Adipocyte (in vitro differentiated cells): ENCODE measurements at places on chromosomes 11 and 22.

DNA sequence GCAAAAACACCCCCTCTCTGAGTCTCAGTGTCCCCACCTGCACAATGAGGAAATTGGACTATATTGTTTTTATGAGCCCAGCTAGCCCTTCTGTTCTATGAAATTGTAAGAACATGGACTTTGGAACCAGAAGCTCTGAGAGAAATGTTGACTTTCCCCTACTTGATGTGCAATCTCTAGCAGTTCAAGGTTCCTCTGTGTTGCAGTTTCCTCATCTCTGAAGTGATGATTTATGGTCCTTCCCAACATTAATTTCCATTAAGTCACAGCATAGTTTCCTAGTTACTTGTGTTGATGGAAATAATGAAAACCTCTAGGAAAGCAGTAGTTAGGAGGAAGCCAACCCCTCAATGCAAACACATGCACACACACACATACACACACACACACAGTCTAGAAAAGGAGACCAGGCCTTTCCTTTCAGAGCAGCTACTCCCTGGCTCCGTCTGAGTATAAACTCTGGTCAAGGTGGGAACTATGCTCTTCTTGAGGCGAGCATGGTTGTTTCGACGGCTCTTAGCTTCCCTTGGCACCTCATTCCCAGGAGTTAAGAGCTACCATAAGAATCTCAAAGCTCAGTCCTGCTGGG, 518.4 kb downstream of the SOX6 start:
- DNase-seq, result no peak

DNA sequence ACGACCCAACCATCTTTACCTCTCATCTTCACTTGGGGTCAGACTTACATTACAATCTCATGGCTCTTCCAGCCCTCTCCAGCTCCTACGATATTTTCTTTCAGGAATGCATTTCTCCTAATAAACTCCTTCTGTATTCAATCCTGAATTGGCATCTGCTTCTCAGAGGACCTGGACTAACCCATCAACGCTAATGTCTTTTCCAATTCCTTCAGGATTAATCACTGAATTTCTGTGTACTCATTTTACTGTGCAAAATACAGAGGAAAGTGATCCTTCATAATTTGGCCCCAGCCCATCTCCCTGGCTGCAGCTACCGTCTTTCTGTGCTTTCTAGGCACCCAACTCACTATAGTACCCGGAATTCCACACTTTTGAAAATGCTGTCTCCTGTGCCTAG, 239.2 kb downstream of the METTL15 start:
- DNase-seq, result no peak

GRCh38 chr11:115657586-115657985, 153.4 kb upstream of the CADM1 start:
- no peak for DNase-seq

GRCh38 chr11:132005887-132006286, 635.5 kb downstream of the NTM start:
- DNase-seq, result no peak

GRCh38 chr11:114315749-114316368, 19.7 kb downstream of the NNMT start:
- no peak for DNase-seq

DNA sequence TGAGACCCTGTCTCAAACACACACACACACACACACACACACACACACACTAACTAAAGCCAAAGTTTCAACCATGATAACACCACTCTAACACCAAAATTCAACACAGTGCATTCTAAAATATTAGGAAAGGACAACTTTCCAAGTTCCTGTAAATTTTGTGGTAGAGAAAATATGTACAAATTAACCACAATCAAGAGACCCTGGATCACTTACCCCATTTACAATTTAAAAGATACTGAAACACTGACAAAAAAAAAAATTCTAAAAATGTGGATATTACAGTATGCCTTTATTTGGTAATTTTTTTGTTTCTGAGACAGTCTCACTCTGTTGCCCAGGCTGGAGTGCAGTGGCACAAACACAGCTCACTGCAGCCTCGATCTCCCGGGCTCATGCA, 9.7 kb downstream of the MRTFA start:
- no peak for DNase-seq

DNA sequence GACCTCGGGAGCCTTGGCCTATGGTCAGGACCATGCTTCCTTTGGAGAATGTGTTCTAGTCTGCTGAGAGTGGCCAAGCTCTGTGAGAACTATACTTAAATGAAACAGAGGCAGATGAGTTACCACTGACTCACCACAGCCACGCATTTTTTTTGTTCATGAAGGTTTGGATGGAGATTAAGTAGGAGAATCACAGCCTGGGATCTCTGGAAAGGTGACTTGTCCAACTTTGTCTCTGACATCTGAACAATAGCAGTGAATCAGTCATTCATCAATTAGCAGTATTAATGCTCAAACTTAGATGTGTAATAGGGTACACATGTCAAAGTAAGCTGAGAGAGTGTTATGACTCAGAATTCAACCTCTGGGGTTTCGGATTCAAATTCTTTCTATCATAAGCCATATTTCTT, 100.7 kb upstream of the ANO3 start:
- peak; percentile 57 for DNase-seq

GRCh38 chr11:46366260-46366659, 15.2 kb upstream of the MDK start:
- no peak for DNase-seq

DNA sequence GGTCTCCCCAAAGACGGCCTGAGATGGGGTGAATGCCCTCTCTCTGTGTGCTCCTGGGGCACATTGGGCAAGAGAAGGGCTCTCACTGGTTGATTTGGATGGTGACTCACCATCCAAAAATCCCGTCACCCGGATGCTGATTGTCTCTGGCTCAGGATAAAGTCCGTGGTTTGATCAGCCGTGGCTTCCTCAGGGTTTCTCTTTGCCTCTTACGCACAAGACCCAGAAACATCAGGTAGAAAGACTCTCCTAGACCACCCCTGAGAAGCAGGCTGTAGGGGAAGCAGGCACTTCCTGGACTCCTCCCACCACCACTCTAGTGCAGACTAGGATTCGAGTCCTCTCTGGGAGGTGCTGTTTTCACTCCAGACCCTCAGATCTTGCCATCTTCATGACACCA, 176.1 kb upstream of the NCAM1 start:
- DNase-seq, result no peak

- DNase-seq, result no peak
Observed at GRCh38 chr11:118763041-118763440, 27.9 kb downstream of the DDX6 start.
